ENCODE measurements at places on chromosomes 6 and 20. TPM values are rescaled to one million over a fixed set of nuclear protein-coding genes. Genes with fewer than 3 reads are reported as not detected.

DNA sequence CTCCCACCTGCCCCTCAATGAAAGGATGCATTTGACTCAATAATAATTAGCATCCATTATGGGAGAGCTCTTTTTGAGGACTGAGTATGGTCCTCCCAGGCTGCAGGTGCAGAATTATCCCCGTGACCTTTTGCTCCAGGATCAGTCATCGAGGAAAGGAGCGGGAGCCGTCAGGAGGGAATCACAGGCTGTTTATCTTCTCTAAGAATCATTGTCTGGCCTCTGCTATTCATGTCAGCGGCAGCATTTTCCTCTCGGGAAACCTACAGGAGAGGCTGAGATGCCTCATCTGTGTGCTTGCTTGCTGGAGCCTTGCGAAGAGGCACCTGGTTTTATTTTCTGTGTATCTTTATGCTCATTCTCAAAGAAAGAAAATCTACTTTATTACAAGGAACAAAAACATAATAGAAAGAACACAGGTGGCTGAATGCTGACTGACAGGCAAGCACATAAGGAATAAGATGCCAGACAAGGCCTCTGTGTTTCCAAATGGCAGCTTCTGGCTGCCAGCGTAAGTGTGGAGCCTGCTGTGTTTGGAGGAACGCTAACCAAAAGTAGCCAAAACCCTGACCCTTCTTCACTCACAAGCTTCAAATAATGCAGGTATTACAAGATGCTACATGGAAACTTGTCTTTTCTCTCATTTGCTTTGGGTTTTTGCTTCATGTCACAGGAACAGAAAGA lies 539.1 kb upstream of the MARCKS start:
- DNase-seq, result no peak

DNA sequence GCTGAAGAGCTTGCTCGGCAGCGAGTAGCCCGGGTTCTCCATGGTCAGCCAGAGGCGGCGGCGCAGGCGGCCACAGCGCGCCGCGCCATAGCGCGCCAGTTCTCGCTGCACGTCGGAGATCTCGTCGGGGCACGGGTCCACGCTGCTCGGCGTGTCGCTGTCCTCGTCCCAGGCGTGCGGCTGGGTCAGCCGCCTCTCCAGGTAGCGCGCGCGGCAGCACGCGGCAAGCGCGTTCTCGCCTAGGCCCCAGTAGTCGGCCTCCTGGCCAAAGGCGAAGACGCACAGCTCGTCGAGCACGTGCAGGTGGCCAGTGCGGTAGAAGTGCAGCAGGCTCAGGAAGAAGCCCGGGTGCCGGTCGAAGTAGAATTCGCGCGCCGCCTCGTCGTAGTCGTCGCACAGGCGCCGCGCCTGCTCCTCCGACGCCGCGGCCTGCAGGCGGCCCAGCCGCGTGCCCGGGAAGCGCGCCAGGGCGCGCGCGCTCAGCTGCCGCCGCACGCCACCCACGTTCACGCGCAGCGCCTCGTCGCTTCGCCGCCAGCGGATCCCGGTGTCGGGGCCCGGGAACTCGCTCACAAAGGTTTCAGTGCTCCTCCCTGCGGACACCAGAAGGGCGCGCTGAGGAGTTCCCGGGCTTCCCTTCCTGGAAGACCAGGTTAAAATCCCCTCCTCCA lies 2.7 kb downstream of the KCNS1 start:
- DNase-seq, result no peak

GRCh38 chr6:19824058-19824807 lies 12.9 kb upstream of the ID4 start:
- no peak for DNase-seq

DNA sequence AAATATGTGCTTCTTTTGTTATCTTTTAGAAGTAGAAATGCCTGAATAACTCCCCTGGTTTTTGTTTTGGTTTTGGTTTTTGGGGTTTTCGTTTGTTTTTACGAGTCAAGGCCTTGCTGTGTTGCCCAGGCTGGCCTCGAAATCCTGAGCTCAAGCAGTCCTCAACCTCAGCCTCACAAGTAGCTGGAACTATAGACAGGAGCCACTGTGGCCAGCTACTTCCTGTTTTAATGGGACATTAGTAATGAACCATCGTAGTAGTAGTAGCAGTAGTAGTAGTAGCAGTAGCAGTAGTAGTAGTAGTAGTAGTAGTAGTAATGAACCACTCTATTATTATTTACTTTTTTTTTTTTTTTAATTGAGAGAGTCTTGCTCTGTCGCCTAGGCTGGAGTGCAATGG lies 66.0 kb downstream of the UBR2 start:
- no peak for DNase-seq

ESR1 gene
- 3.5 TPM for total RNA-seq

COL21A1 gene
- total RNA-seq, result 56.3 TPM

DNA sequence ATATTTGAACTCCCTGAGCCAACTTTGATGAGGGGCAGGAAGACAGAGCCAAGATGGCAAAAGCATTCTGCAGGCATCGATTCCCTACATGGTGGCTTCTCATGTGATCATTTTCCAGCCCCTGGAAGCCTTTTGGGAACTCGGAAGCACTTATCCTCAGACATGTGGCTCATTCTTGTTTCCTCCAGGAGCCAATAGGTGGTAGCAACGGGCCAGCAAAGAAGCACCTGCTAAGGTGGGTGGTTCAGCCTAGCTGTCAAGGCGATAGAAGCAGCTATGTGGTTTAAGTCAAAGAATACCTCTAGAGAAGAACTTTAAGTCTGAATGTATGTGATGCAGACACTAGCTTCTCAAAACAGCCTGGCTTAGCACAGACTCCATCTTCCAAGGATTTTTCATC lies 64.9 kb upstream of the PAX1 start:
- DNase-seq, result no peak

DNA sequence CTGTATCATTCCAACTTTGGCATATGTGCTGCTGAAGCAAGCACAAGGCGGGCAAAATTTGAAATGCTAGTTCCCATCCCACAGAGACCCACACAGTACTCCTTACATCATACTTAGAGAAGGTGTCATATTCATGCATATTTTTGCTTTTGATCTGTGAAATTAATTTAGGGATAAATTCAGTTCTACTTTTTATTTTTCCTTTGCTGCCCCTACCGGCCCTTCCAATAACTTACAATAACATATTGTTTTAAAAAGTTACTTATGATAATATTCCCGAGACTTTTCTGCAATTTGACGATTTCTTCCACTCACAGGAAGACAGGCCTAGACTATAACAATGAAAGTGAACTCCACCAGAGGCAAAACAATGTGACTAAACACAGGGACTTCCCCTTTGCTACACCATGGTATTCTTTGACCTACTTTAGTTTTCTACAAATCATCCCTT lies 35.0 kb downstream of the SESN1 start:
- no peak for DNase-seq

DNA sequence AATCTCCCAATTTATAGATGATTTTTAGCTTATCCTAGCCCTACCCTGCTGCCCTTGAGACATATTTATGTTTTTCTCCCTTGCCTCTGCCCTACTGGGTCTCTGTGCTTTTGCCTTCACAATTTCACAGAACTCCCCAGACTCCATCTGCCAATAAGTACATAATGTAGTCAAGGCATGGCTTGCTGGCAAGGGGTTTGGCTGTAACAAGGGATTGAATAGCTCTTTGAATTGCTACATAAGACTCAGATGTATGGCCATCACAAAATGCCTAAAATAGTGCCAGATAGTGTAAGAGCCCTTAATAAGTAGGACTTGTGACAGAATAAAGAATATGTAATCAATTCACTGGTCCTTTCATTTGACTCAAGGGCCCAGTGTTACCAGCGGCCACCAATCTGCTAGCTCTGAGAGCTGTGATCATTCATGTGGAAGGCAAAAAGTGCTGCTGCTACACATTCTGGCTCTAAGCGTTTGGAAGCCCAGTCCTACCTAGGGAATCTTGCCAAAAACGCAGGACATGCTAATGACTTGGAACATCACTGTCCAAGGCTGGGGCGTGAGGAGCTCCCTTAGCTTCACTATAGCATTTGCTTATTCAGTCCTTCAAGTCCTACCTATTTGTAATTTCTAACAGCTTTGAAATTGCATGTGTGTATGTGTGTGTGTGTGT lies 20.5 kb downstream of the CLVS2 start:
- no peak for DNase-seq

- no peak for DNase-seq
Observed at GRCh38 chr20:33812908-33813462, 1.8 kb downstream of the CHMP4B start.
